ENCODE measurements at places on chromosomes 7 and 10. TPM values are rescaled to one million over a fixed set of nuclear protein-coding genes. Genes with fewer than 3 reads are reported as not detected.

GRCh38 chr7:66558660-66559465 lies 69.8 kb upstream of the KCTD7 start:
- H3K27ac ChIP-seq, result no peak overlapping the region
- H3K36me3 ChIP-seq, result peaks cover 32% of the 10 kb centered on the region
- H3K4me1 ChIP-seq, result no peaks in the 10 kb centered on the region
- no peak for DNase-seq
- no peaks in the 10 kb centered on the region for H3K27me3 ChIP-seq

DNA sequence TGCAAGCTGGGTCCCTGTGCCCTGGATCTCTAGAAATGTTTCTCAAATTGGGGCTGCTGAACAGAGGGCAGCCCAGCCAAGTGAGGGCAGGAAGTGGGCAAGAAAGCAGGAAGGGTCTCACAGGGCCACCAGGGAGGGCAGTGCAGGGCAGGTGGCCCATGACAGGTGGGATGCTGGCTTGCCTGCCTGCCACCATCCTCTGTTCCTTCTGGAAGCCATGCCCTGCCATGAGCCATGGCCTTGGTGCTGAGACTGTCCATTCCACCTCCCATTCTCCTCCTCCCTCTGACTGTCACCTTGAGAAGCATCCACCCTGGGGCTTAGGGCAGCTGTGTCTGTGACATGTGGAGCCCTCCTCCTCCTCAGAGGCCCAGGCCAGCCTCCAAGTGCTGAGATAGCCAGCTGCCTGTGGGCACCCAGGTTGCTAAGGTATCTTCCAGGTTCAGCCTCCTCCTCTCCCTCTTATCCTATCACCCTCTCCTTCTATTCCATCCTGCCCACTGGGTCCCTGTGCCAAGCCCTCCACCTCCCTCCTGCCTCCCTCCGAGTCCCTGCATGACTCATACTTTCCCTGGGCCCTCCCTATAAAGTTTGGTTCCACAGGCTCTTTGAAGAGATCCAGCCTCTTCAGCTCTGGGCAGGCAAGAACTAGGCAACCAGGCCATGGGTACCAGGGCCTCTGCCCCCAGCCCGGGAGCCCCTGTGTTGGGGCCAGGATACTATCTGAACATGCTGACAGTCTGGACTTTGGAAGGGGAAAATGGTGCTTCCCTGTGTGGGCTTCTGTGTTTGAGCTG lies 1.3 kb downstream of the VSIR start:
- H3K4me3 ChIP-seq, result peak overlapping the region; percentile 97
- peak overlapping the region; percentile 82 for H3K27ac ChIP-seq
- H3K36me3 ChIP-seq, result peaks cover 2% of the 10 kb centered on the region
- H3K27me3 ChIP-seq, result no peaks in the 10 kb centered on the region

HYAL4 gene
- total RNA-seq, result not detected

ZCCHC24 gene
- 0.60 TPM for total RNA-seq

DNA sequence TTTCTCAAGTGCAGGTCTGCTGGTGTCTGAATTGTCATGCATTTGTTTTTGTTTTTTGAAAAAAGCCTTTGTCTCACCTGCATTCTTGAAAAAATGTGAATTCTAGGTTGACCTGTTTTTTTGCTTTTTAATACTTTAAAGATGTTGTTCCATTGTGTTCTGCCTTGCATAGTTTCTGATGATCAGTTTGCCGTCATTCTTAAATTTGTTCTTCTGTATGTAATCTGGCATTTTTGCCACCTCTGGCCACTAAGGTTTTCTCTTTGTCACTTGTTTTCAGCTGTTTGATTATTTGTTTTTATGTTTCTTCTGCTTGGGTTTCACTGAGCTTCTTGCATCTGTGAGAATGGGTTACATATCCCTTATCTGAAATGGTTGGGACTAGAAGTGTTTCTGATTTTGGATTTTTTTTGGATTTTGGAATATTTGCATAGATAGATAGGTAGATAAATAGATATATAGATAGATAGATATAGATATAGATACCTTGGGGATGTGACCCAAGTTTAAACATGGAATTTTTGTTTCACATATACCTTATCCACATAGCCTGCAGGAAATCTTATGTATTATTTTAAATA lies 16.5 kb downstream of the MGMT start:
- H3K27ac ChIP-seq, result no peak overlapping the region
- H3K4me3 ChIP-seq, result no peak overlapping the region
- H3K4me1 ChIP-seq, result no peaks in the 10 kb centered on the region
- no peaks in the 10 kb centered on the region for H3K36me3 ChIP-seq
- H3K27me3 ChIP-seq, result no peaks in the 10 kb centered on the region
- DNase-seq, result no peak

CABCOCO1 gene
- not detected for total RNA-seq

All from T-cell (primary cell).